ENCODE measurements at places on chromosomes 7 and 10.

DNA sequence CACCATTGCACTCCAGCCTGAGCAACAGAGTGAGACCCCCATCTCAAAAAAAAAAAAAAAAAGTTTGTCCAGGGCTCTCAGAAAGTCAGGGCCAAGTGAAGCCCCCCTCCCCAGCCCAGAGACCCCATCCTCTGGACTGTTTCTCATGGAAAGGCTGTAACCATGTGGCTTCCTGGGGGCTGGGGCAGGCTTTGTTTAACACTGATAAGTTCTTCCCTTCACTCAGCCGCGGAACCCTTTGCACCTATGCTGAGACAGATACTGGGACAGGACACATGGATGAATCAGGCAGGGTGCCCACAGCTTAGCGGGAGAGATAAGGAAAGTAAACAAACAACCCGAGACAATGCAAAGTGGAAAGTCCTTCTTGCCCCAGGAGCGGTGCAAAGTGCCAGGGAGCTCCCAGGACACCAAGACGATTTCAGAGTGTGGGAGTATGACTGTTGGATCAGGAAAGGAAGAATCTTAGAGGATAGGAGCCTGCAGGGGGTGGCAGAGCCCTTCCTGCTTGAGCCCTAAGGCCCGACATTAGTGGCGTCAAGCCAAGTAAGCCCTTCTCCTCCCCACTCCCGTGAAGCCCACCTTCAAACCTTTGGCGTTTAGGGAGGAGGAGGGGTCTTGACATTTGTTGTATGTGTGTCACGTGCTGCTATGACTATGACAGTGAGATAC is 11.6 kb downstream of the MLXIPL start:
- no peak for DNase-seq

GRCh38 chr7:8724080-8724718 is 290.8 kb downstream of the NXPH1 start:
- no peak for DNase-seq

- DNase-seq: no peak
These were observed 135.4 kb downstream of the EMX2 start for GRCh38 chr10:117677890-117678500.

DNA sequence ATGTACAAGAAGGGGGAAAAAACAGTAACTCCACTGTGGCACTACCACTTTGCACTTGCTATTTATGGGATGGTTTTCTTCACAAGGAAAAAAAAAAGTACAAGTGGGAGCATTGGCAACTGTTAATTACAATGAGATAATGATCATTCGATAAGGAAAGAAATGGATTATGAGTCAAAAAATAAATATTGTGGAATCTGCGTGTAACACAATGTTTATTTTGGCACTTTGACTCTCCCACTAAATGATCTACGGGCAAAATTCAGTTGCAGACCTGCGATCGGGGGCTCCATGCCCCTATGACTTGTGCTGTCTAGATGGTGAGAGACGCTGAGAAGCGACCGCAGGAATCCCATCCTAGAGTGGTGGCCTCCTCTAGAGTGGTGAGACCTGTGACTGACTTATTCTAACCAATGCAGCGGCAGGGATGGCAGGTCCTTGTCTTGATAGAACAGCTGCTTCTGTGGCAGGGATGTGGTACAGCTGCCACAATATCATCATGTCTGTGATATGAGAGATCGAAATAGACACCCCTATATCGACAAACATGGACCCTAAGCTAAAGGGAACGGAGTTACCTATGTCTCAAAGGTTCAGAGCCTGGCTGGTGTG is 345.0 kb upstream of the KLF6 start:
- no peak for DNase-seq

DNA sequence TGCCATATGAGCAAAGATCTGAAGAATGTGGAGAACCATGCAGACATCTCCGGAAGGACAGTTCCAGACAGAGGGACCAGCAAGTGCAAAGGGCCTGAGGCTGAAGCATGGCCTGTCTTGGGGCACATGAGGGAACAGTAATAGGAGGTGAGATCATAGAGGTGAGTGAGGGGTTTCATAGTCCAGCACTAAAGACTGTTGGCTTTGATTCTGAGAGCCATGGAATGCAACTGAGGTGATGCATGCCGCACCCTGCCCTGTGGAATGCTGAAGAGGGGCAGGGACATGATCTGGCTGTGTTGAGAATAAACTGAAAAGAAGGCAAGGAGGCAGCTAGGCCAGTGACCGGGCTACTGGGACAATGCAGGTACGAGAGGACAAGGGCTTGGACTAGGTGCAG is 253.1 kb upstream of the KLF14 start:
- no peak for DNase-seq

DNA sequence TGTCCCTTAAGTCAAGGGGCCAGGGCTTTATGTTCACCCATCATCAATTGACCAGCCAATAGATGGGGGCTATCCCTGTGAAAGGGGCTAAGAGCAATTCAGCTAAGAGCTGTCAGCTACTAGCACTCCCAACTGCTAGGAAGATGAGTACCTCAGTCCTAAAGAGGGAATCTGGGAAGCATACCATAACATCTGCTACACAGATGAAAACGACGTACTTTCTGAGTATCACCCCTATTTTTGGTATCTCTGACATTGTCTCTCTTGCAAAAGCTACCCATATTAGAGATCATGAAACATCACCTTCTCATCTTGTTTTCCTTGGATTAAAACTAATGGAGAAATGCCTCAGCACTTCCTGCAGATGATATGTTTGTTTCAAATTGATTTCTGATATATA is 7.5 kb upstream of the SMNDC1 start:
- DNase-seq: no peak

DNA sequence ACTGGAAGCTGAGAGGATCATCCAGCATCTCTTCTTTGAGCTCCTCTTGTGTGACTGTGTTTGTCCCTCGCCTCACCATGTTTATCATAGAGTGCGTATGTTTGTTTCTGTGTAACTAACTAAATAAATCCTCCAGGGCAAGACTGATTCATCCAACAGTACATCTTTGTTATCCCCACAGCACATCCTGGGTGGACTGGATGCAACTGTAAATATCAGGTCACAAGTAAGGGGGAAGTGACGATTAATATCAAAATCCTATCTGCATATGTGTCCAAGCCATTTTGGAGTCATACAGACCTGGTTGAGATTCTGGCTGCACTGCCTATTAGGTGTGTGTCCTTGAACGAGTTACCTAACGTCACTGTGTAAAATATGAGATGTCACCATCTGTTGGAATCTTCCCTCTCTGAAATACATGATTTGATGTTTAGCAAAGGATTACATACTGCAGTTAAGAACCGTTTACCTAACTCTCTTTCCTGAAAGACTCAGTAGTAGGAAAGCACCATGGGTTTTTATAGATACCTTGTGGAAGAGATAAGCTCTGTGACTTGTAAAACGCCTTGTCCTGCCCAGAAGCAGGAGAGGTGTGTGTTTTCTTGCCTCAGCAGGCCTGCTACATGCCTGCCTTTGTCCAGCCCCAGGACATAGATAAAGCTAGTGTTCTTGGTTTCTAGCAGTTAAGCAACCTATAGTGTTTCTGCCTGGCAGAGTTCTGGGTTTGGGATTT is 25.8 kb downstream of the WBP1L start:
- no peak for DNase-seq

GRCh38 chr10:129949891-129950291 is 14.2 kb downstream of the EBF3 start:
- no peak for DNase-seq

- DNase-seq: no peak
These were observed 10.7 kb downstream of the KMT2E start for GRCh38 chr7:105024734-105025133.

- no peak for DNase-seq
These were observed 60.0 kb upstream of the ORC5 start for GRCh38 chr7:104267701-104268368.

- DNase-seq: no peak
These were observed 141.8 kb downstream of the C7orf25 start for GRCh38 chr7:42770114-42770513.

DNA sequence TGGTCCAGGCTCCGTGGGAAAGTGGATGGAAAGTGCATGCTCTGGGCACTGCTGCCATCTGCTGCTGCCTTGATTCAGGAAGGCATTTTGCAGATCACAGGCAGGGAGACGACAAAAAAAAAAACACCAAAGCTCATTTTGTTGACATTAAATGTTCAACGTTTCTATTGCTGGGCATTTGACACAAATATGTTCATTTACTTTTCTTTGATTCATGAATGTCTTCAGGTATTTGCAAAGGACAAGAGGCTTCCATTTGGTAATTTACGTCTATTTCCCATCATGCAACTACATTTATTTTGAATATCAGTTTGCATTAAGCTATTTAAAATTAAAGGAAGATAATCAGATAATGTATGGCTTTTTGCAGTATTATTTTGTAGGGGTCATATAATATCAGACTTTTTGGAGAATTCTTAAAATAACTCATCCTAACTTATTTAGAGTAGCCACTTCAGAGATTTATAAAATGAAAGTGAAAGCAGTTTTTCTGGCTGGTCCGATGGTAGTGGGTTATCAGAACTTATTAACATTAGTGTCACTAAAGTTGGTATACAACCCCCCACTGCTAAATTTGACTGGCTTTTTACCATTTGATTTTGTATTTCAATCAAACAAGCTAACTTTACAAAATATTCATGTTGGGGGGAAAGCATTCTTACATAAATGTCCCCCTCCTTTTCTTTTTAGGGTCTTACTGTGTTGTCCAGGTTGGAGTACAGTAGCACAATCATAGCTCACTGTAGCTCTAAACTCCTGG is 65.3 kb downstream of the PDIA4 start:
- no peak for DNase-seq

- DNase-seq: no peak
These were observed 84.6 kb downstream of the CABCOCO1 start for GRCh38 chr10:61747307-61747706.

DNA sequence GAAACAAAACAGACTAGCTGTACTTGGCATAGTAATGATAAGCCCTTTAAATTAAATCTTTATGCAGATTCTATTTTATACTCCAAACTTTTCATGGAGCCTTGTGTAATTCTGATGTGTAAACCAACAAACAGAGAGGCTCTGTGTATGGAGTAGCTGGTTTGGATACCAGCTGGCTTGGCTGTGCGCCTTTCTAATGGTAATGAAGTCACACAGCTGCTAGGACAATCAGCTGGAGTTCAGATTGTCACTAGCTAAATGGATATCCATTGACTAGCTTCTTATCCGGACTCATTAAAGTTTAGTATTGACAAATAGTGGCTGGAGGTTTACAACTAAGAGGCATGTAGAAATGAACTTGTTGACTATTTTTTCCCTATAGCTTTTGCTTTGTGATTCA is 398.4 kb downstream of the DGKB start:
- DNase-seq: no peak

- DNase-seq: no peak
These were observed 112.8 kb upstream of the STK17A start for GRCh38 chr7:43470110-43470509.

- DNase-seq: no peak
These were observed 147.2 kb upstream of the PFKP start for GRCh38 chr10:2920168-2920567.

GRCh38 chr7:142927085-142927745 is 6.3 kb downstream of the TRPV5 start:
- DNase-seq: no peak

- no peak for DNase-seq
These were observed 459.7 kb upstream of the SEMA3A start for GRCh38 chr7:84654273-84654672.

DNA sequence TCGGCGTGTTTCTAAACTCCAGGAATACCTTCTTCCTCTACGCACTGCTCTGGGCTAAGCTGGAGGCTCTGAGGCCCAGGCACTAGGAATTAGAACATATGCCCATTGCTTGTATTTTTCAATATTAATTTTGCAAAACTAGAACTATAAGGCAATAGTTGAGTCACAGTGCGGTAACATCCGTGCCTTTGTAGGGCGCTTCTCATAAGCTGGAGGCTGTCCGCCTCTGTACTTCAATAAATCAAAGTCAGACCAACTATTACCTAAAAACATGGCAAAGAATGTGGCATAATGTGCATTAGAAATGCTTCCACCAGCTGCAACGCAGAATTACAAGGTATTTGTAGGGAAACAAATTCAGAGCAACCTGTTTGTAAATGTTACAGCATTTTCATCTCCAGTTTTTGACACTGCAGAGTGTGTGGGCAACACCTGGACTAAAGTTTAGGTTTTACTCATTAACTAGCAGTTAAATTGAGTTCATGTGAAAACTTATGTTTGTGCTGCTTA is 440 bp upstream of the MINDY3 start:
- no peak for DNase-seq

DNA sequence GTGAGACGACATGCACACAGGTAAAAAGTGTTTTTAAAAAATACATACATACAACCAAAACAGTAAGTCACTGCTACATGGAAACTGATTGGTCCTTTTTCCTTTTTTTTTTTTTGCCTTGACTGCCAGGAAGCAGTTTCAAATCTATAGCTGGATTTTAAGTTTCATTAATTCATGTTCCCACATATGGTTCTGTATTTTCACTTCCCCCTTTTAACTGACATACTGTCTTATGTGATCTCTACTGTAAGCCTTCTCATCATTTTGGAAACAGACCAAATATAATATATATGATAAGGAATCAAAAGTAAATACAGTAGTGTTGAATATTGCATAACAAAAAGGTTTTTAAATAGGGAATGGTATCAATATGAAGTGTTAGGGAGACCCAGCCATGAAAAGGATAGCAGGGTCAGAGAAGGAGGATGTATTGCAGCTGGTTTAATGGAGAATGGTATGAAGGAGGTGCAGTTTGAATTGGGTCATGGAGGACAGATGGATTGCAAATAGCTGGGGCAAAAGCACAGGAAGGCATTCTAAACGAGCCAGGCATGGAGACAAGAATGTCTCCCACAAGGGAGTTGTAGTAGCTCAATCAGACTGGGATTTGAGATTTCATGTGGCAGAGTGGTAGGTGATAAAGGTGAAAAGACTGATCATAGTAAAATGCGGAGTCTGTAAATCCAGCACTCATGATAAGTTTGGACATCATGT is 5.4 kb downstream of the CAV1 start:
- no peak for DNase-seq

DNA sequence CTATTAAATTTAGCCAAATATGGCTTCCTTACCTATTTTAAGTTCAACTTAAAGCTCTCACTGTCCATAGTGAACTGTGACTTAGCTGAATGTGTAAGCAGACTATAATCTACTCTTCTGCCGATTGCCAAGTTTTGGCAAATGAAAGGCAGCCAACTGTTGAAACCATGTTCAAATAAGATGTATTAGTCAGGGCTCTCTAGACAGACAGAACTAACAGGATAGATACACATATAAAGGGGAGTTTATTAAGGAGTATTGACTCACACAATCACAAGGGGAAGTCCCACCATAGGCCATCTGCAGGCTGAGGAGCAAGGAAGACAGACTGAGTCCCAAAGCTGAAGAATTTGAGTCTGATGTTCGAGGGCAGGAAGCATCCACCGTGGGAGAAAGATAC is 837.7 kb upstream of the AUTS2 start:
- no peak for DNase-seq

DNA sequence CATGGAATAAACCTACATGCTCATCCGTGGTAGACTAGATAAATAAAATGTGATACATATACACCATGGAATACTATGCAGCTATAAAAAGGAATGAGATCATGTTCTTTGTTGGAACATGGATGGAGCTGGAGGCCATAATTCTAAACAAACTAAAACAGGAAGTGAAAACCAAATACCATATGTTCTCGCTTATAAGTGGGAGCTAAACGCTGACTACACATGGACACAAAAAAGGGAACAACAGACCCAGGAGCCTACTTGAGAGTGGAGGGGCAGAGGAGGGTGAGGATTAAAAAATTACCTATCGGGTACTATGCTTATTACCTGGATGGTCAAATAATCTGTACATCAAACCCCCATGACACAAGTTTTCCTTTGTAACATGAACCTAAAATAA is 68.7 kb upstream of the SEC61G start:
- DNase-seq: no peak

- DNase-seq: no peak
These were observed 61.5 kb upstream of the ELMO1 start for GRCh38 chr7:37510043-37510634.

- no peak for DNase-seq
These were observed 63.8 kb downstream of the REEP3 start for GRCh38 chr10:63585041-63585440.
